HS-27A (cell line): ENCODE measurements at places on chromosomes 3 and 15.
A peak's percentile ranks its signal among the peaks of the same experiment; 100 is the strongest.

DNA sequence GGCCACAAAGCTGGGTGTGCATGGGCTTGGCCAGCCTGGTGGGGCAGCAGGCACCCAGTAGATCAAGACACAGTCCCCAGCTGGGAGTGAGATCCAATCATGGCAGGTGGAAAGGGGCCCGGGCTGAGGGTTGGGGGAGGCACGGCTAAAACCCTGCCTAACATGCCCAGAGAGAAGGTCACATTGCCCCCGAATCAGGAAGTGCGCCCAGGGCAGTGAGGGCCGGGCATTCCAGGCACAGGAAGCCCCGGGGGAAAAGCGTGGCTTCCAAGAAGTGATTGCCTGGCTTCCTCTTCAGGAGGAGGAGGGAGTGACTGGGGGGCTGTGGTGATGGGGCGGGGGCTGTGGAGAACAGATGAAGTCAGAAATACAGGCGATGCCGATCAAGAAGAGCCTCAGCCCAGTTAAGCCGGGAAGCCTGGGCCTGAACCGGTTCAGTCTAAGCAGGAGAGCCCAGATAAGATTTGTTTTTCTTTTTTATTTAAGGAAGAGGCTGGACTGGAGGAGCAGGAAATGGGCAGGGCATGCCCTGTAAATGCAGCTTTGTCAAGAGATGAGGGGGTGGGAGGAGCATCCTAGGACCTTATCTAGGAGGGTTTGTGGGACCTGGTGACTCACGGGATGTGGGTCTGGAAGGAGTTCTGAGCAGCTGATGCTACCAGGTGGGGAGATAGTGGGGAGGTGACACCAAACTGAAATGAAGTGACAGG, 83.9 kb downstream of the CHSY1 start:
- DNase-seq, result peak; percentile 87

GRCh38 chr3:148856384-148856783, 8.7 kb upstream of the CPA3 start:
- DNase-seq, result no peak

GRCh38 chr15:49715701-49716100, 94.9 kb downstream of the DTWD1 start:
- DNase-seq, result no peak

- no peak for DNase-seq
These were observed 53.3 kb downstream of the ITGB5 start for GRCh38 chr3:124833710-124834332.

GRCh38 chr3:143119974-143120715, 574 bp downstream of the CHST2 start:
- no peak for DNase-seq

- no peak for DNase-seq
These were observed 339.8 kb upstream of the SEMA6D start for GRCh38 chr15:47377465-47377864.

- DNase-seq, result no peak
These were observed 148.1 kb downstream of the NEK11 start for GRCh38 chr3:131174752-131175151.

DNA sequence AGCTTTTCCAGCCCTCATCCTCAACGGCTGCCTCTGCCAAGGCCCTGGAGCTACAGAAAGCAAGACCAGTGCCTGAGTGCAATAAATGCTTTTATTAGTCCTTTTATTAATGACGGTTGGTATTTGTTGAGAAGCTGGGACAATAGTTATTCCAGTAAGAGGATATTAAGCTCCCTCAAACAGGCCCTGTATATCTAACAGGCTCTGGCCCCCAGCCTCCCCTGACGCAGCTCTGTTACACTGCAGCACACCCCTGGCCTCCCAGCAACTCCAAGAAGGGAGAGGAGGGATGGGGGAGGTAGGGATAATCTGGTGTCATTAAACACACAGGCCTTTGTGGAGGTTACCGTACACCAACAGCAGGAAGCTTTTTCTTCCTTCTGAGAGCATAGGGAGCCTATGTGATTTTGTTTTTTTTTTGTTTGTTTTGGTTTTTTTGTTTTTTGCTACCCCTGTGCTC, 30.8 kb upstream of the MAGEF1 start:
- DNase-seq, result no peak

DNA sequence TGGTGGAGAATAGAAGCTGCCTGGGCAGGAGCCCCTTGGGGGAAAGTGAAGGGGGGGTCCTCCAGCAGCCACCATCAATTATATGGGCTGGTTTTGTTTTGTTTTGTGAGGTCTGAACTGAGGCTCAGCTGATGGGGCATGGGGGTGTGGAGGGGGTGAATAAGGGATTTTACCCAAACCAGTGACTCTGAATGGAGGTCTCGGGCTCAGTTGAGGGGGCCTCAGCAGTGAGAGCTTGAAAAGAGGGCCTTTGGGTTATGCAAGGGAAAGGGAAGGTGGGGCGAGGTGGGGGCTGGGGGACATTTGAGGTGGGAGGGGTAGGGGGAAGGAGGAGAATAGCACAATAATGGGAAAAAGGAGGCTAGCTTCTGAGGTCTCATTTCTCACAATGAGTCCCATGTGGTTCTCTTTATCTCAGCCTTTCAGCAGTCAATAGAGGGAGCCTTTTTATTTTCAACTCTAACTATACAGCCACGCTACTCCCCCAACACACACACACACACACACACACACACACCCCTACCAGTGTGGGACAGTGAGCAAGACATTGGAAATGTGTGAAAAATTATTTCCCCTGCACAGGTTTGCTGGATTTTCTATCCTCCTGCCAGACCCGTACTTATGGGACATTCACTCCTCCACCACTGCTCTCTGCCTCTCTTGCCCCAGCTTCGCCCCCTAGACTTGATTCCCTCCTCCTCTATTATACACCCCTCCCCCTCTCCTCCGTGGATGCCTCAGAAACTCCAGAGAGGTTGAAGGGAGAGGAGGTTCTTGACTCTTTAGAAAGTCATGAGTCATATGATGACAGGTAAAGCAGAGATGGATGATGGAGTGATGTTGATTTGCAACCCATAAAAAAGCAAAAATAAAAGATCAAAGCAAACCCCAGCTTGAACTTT, 96.0 kb downstream of the GTPBP8 start:
- no peak for DNase-seq

DNA sequence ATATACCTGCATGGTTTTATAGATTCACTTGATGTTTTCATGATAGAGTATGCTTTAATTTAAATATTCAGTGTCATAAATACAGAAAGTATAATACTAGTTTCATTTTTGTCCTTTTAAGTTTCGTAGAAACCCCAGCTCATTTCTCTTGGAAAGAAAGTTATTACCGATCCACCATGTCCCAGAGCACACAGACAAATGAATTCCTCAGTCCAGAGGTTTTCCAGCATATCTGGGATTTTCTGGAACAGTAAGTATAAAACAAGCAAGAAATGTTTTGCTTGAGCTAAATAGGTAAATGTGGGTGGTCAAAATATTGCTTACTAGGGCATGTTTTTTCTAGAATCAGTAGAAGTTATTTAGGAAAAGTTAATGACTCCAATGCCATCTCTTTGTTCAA, 106.4 kb downstream of the TP63 start:
- DNase-seq, result no peak

- DNase-seq, result no peak
These were observed 1.7 kb upstream of the IP6K1 start for GRCh38 chr3:49788056-49788455.

DNA sequence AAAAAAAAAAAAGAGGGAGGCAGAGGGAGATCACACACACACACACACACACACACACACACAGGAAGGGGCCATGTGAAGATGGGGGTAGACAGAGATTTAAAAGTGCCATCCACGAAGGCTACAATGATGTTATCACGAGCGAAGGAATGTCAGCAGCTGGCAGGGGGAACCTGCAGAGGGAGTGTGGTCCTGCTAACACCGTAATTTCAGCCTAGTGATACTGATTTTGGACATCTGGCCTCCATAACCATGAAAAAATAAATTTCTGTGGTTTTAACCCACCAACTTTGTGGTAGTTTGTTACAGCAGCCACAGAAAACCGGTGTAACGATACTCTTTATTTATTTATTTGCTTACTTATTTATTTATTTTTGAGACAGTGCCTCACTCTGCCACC, 76.0 kb downstream of the TMCO5A start:
- DNase-seq, result no peak

GRCh38 chr15:83322061-83322460, 37.6 kb upstream of the BNC1 start:
- no peak for DNase-seq

DNA sequence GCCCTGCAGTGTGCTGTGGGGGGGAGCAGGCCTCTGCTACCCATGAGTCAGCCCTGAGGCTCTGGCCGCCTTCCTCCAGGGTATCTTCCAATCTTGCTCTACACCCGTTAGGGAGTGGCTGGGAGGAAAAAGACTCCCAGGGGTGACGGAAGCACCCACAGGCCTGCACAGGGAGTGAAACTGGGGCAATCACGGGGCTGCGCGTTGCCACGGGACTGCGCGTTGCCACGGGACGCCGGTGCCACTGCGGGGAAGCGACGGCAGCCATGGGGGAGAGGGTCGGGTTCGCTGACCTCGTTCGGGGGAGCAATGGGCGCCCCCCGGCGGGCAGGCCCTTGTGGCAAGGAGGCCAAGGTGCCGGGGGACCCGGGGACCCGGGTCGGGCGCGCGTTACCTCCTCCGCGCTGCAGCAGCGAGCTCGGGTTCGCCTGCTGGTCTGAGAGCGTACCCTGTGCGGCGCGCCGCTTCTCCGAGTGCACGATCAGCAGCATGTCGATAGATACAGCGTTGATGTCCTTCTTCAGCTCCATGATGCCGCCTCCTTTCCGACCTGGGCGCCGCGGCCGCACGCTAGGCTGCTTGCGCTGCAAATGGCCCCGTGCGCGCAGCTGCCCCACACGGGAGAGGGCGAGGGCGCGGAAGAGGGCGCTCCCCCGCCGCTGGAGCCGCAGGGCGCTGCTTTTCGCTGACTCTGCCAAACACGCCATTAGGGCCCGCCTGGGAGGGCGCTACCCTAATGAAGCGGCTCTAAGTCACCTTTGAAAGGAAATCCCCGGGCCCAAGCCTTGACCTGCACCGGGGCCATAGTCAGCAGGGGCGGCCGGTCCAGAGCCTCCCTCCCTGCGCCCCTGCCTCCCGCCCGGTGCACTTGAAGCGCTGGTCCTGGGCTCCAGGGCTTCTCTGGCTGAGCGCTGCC, at the start of gene KY:
Gene KY (minus strand): TSS at position 592 of the 916 bp plus-strand sequence. CDS start 62 bp downstream, at position 530.
- no peak for DNase-seq

DNA sequence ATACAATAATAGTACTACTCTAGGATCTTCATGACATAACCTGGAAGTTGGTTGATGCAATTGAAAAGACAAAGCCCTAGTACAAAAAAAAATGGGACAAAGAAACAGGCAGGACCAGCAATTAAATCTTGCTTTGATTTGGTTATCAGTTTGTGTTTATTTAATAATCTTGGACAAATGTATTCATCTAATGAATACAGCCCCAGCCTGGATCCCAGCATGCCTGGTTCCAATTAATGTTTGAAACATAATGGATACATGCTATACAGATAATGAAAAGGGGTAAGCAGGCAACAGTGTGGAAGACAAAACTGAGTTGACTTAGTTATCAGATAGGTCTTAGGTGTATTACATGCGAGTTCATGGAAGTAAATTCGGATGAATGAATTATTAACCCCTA, 29.6 kb upstream of the SATB1 start:
- DNase-seq, result no peak

DNA sequence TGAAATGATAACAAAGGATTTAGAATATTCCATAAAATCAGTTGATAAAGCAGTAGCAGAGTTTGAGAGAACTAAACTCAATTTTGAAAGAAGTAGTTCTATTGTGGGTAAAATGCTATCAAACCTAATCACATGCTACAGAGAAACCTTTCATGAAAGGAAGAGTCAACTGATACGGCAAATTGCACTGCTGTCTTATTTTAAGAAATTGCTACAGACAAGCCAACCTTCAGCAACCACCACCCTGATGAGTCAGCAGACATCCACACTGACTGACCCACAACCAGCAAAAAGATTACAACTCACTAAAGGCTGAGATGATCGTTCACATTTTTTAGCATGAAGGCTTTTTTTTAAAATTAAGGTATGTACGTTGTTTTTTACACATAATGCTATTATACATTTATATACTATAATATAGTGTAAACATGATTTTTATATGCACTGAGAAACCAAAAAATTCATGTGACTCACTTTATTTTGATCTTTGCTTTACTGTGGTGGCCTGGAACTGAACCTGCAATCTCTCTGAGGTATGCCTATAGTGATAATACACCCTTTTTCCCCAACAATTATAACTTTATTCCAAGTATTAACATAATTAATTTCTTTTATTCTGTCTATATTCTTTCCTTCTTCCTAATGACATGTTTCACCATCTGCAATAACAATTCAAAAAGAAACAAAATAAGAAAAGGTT, 109.9 kb downstream of the TBC1D5 start:
- DNase-seq, result peak; percentile 59

GRCh38 chr3:36166477-36166876, 213.8 kb upstream of the STAC start:
- peak; percentile 60 for DNase-seq

DNA sequence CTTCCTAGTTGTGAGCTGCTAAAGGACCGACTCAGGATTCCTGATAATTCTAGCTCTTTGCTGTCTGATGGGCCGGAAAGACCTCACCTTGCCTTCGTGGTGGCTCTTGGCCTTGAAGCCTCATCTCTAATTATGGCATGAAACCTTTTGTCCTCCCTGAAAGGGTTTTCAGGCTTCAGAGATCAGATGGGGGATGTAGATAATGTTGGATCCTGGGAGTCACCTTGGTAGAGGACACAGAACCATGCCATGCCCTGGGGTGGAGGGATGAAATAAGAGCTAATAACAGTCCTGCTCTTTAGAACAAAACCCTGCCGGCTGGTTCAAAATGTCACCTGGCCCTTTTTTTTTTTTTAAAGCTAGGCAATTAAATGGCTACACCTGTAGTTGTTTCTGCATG, 50.8 kb upstream of the SYN2 start:
- no peak for DNase-seq

DNA sequence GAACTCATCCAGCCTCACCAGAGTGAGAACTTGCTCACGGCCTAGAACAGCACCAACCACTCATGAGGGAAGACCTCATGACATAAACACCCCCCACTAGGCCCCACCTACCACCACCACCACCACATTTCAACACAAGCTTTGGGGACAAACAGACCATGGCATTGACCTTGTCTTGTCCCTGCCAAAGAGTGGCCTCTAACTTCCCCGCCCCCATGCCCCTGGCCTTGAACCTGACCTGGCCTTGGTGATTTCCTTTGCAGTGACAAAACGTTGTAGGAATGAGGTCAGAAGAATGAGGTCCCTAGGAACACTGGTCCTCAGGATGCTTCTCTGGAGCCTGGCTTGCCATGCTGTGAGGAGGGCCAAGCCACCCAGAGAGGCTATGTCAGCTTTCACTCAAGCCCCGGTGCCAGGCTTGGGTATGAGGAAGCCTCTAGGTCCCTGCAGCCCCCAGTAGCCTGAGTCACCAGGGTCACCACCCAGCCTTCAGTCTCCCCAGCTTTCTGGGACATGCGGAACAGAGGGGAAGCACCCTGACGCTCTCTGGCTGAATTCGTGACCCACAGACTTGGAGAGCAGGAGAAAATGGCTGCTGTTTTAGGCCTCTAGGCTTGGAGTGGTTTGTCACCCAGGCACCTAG, 57.9 kb downstream of the TPRA1 start:
- no peak for DNase-seq

GRCh38 chr15:44769521-44769920, 33.2 kb downstream of the TRIM69 start:
- no peak for DNase-seq

GRCh38 chr3:61030469-61031035, 220.7 kb downstream of the FHIT start:
- DNase-seq, result no peak

GRCh38 chr3:32018757-32019564, 37.4 kb downstream of the ZNF860 start:
- DNase-seq, result no peak
